Right hindlimb (tissue), 1 donor: ENCODE measurements at places on chromosomes 4 and X.

DNA sequence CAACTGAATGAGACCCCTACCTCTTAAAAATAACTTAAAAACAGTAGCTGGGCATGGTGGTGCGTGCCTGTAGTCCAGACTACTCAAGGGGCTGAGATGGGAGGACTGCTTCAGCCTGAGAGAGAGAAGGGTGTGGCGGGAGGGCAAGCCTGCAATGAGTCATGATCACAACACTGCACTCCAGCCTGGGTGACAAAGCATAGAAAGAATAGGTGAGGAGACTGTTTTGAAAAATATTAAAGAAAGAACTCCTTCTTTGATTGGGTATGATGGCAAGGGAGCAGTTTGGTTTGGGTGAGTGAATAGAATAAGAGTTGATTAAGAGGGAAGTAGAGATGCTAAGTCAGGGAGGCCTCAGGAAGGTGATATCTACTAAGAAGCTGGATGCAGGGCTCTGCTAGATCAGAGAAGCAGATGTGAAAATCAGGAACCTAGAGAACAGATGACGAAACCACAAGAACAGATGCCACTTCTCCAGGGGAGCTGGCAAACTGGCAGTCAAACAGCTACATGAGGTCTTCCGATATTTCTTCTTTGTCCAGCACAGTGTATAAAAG lies 318.6 kb downstream of the OPHN1 start:
- no peak for DNase-seq

DNA sequence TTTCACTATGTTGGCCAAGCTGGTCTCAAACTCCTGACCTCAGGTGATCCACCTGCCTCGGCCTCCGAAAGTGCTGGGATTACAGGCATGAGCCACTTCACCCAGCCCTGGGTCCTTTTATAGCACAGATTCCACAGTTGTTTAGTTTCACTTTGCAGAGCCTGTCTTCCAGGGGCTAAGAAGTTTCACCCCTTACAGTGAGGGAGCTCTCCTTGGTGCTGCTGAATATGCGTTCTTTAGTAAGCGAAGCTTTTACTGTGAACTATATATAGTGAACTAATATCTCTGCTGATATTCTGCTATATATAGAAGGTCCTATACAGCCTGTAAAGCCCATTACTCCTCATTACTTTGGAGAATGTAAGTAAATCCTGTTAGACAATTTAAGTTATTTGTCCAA lies 4.2 kb downstream of the TCEAL6 start:
- no peak for DNase-seq

- DNase-seq, result no peak
Observed at GRCh38 chr4:11470438-11471045, 41.8 kb upstream of the HS3ST1 start.

DNA sequence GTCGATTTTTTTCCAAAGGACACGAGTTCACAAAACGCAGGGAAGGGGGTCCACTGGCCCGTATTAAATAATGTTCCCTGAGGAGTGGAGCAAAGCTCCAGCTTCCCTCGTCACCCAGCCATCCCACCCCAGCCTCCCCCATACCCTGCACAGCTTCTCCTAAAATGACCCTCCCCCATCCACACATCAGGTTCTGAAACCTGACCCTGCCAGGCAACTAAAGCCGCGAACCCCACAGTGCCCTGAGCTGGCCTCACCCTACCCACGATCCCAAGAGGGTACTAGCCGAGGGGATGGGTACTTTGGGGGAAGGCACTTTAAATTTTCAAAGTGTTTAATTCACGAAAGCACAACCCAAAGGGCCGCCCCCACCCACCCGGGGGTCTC lies 634 bp downstream of the APOO start:
- no peak for DNase-seq

- DNase-seq, result no peak
Observed at GRCh38 chr4:184362396-184362795, 112.0 kb downstream of the IRF2 start.

GRCh38 chr4:77336411-77337142 lies 179.6 kb downstream of the CCNG2 start:
- DNase-seq, result no peak

- DNase-seq, result no peak
Observed at GRCh38 chrX:112678831-112679230, 907 bp downstream of the LHFPL1 start.

DNA sequence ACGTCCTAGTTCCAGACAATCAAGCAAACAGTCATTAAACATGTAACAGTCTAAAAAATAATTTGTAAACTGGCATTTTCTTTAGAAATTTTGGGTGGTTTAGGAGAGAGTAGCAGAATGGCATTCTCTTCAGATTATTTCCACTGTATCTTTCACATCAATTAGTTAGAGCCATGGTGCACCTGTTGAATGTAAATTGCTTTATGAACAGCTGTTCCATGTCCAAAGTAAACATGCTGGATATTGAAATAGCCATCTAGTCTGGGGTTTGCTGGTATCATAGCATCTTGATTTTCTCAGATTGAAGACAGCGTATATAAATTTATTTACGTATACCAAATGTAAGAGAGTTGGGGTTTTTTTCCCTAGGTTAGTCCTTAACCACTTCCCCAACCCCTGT lies 143.6 kb downstream of the RCHY1 start:
- DNase-seq, result no peak

- no peak for DNase-seq
Observed at GRCh38 chr4:12924728-12925320, 559.3 kb downstream of the RAB28 start.

DNA sequence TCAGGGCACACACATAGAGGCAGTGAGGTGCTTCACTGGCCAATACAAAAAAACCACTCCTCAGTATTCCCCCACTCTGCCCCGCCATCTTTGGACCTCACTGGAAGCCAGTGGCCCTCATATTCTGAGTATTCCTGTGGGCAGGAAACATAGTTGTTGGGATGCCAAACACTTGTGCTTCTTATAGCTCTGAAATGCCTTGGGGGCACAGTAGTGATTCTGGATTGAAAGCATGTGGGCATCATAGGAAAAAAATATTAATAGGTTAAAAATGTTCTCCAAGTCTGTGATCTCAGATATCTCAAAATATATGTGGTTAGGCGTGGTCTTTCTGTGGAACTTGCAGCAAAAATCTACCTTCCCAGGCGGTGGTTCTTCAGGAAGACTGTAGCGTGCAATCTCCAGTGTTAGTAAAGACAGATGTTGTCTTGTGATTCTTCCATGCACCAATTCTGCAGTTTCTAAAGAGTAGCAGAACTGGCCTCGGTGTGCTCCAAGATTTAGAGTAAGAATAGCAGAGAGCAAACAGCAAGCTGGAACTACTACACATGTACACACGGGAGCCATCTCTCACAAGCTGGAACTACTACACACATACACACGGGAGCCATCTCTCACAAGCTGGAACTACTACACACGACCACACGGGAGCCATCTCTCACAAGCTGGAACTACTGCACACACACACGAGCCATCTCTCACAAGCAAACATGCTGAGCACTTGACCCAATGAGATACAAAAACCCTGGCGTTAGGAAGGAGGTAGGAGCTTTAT lies 8.0 kb upstream of the TENM3 start:
- peak; percentile 41 for DNase-seq

- DNase-seq, result no peak
Observed at GRCh38 chr4:188372058-188372457, 232.8 kb downstream of the TRIML1 start.

DNA sequence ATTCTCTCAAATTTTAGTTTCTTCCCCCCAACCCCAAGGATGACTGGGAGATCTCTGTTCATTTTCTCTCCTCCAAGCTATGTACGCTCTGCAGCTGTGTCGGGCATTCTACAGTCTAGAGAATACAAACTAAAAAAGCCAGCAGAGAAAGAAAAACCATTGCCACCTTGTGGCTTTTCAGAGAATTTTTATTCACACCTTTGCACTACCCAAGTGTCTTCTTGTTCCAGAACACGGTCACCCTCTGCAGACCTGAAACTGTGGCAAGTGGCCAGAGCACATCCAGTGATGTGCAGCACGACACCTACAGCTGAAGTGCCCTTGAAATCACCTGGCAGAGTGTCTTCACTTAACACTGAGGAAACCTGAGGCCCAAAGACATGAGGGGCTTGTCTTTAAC lies 68.6 kb downstream of the CHST7 start:
- no peak for DNase-seq

DNA sequence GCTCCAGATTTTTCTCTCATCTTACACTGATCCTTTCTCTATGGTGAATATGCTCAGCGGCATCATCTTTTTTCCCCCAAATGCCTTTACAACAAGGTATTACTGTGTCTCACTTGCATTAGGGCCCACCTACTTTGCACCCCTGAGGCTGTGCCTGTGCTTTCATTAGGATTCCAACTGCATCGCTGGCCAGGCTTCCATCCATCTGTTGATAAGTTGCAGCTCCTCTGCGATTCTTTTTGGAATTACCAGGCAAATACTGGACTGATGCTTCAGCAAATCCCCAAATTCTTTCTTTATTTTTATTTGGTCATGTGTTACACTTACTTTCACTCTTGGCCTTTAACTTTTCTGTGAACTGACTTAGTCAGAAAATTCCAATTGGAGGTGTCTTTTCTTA lies 77.3 kb downstream of the AFF2 start:
- DNase-seq, result no peak

- no peak for DNase-seq
Observed at GRCh38 chrX:9130031-9130430, 96.1 kb upstream of the FAM9B start.

DNA sequence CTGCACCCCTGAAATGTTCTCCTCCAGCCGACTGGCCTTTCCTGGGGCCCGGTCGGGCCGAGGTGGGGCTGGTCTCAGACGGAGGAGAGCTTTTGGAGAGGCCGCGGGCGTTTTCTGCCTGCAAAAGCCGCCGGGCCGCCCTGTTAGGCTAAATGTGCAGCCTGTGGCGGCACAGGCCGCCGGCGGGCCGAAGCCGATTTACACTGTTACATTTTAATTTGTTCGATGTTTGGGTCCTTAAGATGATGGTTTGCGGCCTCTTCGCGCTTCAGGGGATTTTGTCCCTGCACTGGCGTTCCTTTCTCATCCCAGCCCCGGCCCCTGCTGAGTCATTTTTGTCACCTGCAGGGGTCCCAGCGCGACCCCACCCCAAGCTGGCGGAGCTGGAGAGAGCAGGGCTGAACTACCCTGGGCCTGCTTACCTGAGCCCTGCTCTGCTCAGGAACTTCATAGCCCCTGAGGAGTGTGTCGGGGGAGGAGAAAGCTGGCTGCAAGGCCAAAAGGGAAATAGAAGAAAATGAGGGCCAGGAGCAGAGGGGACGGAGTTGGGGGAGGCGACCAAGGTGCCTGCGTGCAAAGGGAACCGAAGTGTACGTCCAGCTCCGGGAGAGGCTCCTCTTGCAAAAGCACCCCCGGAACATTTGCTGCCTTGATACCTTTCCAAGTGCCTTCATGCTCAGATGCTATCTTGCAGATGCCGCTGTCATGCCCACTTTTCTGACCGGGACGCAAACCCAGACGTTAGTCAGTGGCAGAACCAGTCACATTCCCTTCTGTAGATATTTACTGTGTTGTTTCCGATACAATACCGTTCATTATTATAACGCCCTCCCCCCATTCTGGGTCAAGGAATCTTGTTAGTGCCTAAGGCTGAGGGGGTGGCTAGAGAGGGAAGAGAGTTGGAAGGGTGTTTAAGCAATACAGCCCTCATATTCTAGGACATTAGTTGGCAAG lies 977 bp upstream of the RBBP7 start:
- DNase-seq, result peak; percentile 33

GRCh38 chr4:96473246-96473645 lies 633.4 kb downstream of the PDHA2 start:
- DNase-seq, result no peak

DNA sequence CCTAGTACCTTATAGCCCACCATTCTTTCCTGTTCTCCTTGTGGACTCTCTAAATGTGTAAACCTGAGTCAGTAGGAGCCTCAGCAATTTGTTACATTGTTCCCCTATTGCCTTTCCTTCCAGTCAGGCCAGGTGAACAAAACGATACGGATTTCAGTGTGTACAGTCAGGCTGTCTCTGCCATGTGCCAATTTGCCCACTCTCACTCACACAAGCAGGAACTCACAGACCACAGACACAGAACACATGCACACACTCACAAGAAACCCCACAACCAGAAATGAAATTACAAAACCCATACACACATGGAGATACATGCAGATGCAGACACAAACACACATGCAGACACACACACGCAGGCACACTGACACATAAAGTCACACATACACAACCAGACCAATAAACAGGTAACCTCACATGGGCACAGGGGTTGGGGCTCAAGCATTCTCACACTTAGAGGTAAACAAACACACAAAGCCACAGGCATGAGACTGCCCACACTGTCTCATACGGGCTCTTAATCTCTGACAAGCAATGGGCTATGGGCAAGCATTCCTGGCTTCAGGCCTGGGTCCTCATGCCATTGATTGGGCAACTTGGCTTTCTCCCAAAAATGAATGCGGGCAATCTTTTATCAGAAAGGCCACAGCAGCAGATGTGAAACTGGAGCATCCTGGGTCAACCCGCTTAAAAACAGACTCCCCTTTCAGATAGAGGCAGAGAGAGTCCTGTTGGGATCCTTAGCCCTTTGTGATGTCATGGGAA lies 68.7 kb downstream of the NBDY start:
- DNase-seq, result no peak

GRCh38 chr4:145177906-145178538 lies 2.4 kb downstream of the OTUD4 start:
- no peak for DNase-seq

DNA sequence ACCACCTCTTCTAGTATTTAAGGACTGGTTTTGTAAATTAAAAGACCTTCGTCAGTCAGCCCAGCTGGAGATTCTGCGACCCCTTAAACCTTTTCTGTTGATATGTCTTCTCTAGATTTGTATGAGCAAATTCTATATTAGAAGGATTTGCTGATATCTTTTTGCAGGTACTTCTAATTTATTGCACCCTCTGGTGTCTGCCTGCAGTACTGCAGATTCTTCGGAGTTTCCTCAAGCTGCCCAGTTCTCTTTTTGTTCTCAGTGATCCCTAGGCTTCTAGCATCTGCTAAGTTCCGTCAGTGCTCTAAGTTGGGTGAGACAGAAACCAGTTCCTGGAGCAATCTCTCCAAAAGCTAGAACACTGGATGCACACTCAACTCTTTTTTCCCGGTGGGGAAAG lies 545.2 kb downstream of the C4orf33 start:
- peak; percentile 32 for DNase-seq

DNA sequence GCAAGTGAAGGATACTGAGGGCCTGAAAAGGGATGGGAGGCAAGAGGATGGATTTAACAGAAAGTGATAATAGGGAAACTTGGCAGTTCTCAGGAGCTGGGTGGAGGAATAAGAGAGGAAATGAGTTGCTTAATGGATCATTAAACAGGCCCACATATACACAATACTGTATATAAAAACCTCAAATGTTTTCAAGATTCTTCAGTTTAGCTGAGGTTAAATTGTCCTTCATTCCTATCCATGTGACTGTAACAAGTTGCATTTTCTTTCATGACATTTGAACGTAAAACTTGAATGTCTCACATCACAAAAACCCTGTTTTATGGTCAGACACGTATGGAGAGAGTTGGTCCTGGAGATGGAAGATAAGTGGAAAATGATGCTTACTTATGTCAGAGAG lies 76.5 kb upstream of the PLAC8 start:
- DNase-seq, result no peak
